Esophagus squamous epithelium (tissue), 5 donors: ENCODE measurements at places on chromosomes 6 and 20.

DNA sequence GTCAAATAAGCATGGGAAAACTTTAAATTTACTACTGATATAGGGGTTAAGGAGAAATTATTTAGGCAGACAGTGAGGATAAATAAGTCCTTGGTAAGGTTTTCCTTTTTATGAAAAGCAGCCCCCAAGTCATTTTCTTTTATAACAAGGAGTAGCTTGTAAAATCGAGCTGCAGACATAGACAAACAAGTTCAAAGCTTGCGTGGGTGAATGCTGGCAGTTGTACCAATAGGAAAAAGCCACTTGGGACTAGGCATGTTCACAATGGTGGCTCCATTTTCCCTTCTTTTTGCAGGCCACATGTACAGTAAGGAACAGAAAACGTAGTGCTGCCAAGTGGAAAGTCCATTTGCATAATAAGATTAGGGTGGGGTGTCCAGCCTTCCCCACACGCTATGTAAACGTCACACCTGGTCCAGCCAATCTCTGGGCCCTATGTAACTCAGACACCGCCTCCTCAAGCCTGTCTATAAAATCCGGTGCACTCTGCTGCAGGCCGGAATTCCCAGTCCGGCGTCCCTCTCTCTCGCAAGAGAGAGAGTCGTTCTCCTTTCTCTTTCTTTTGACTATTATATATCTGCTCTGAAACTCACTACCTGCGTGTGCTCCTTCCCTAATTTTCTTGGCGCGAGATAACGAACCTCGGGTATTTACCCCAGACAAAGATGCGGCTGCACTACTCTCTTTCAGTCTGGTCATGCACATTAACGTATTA is 217.1 kb upstream of the MAN1A1 start:
- DNase-seq: no peak

GRCh38 chr20:10006447-10007090 is 28.2 kb upstream of the ANKEF1 start:
- no peak for DNase-seq

GRCh38 chr20:13243826-13244376 is 22.8 kb downstream of the ISM1 start:
- no peak for DNase-seq

GRCh38 chr6:3085074-3085473 is 16.8 kb downstream of the RIPK1 start:
- no peak for DNase-seq

DNA sequence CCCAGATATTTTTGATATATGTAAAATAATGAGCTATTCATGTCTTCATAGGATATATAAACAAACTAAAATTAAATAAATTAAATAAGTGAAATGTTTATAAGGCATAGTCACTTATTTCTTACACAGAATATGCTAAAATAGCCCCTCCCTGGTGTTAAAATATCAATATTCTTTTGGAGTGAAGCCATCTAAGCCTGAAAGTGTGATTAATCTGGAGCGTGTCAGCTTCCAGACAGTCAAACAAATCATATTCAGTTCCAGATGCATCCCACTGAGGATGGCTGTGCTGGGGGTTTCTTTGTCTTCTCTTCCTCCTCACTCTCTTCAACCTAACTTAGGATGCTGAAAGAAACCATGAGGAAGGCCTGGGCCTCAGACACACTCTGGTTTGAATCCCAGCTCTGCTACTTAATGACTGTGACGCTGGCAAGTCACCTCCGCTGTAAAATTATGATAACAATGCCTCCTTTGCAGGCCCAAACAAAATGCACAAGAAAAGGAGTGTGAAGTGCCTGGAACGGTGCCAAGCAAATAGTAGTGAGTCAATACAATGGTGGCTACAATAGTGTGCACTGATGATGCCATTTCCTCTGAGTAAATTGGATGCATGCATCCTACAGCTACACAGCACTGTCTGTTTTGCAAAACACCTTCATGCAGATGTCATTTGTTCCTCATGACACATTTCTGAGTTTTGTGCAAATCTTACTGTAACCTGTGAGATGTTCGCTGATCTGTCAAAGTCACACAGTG is 161.4 kb downstream of the FOXC1 start:
- DNase-seq: no peak
